ENCODE measurements at places on chromosomes 12 and 14.

GRCh38 chr14:62002642-62003041 is 240.4 kb downstream of the SNAPC1 start:
- DNase-seq, result no peak

GRCh38 chr14:68922886-68923285 is 56.2 kb downstream of the ACTN1 start:
- no peak for DNase-seq

GRCh38 chr14:23829736-23830471 is 123.7 kb upstream of the DHRS4 start:
- DNase-seq, result peak; percentile 60

- DNase-seq, result peak; percentile 10
Observed at GRCh38 chr12:131095826-131096680, 142.3 kb downstream of the ADGRD1 start.

GRCh38 chr12:70556179-70556869 is 80.9 kb downstream of the PTPRB start:
- no peak for DNase-seq

DNA sequence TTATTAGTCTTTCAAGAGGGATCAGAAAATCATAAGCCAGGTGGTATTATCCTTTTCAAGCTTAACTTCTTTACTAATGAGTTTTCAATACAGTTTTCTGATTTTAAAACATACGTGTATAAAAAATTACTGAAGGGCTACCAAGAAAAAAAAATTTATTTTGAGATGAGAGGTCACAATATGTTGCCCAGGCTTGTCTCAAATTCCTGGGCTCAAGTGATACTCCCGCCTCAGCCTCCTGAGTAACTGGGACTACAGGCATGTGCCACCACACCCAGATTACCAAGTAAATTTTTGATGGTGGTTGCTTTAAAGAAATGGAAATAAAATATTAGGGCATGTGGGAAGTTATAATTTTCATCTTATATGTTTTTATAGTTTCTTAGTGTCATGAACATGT is 26.7 kb downstream of the ST8SIA1 start:
- no peak for DNase-seq

- no peak for DNase-seq
Observed at GRCh38 chr12:53952335-53952694, 2.4 kb upstream of the HOXC12 start.

DNA sequence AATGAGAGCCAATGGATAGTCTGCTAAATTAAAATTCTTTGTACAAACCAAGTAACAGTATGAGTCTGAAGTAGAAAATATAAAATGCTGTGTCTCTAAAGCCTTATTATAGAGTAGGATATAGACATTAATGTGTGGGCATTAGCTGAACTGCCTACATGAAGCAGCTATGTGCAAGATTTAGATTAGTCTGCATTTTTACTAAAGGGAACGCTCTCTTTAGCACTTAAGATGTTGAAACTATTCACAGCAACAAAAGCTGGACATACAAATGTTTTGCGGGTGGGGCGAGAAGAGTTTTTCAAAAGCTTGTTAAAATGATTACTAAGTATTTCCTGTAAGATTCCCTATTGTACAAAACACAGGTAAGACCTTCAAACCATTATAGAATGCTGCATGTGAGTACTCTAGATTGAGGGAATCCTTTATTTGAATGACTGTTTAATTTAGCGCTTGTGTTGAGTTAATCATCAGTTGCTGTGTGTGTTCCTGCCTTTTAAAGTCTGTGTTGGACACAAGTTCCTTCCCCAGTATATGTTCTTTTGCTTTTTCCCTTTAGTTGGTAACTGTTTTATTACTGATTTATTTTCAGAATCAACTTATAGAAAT is 87.1 kb downstream of the RAD52 start:
- DNase-seq, result no peak

DNA sequence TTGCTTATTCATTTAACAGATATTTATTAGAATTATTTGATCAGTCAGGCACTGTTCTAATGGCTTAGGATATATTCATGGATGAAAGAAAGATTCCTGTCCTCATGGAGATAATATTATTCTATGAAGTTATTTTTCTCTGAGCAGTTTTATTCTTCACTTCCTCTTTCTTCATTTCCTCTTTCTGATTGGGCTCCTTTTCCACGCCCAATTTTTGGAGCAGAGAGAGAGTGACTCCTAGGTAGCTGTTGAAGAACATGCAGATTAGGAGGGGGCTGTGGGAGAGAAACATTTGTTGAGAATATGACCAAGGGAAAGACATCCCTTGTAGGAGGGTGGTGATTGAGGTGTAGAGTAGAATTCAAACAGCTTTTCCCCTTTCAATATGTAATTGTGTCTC is 6.0 kb upstream of the YARS2 start:
- DNase-seq, result no peak

- no peak for DNase-seq
Observed at GRCh38 chr14:59394268-59394667, 70.9 kb downstream of the GPR135 start.

DNA sequence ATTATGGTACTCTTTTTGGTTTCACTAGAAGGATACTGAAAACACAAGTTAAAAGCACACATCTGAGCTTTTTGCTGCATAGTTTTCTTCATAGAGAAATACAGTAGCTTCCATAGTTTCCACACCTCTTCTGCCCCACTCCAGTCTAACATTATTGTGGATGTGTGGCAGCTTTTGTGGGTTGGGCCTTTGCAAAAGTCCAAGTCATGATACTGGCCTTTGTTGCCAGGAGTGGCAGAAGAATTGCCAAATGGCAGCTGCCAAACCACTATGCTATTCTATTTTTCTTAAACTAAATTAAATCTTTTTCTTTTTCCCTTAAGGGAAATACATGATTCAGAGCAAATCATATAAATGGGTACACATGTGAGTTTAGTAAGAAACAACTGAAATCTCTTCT is 114.8 kb downstream of the PLEKHA5 start:
- DNase-seq, result no peak

DNA sequence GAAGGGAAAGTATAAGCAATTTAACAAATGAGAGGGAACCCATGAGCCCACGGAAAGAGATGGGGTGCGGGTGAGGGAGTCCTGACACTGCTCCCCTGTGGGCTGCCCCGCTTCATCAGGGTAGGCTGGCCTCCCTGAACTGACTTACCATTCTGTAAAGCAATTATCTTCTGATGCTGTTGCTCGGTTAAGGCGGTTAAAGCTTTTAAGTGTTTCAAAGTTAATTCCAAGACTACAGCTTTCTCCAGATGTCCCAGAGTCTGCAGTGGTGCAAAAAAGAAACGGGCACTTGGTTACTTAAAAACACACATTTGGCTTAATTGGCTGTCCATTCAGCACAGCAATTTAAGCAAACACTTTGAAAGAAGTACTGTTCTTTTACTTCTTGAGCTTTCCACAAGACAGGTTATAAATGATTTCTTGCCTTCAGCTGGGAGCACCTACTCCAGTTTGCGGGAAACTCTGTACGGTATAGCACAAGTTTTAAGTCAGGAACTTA is 1.3 kb downstream of the BHLHE41 start:
- no peak for DNase-seq

- DNase-seq, result no peak
Observed at GRCh38 chr12:64618953-64619590, 8.8 kb downstream of the RASSF3 start.

GRCh38 chr12:74732826-74733225 is 195.2 kb downstream of the ATXN7L3B start:
- no peak for DNase-seq

DNA sequence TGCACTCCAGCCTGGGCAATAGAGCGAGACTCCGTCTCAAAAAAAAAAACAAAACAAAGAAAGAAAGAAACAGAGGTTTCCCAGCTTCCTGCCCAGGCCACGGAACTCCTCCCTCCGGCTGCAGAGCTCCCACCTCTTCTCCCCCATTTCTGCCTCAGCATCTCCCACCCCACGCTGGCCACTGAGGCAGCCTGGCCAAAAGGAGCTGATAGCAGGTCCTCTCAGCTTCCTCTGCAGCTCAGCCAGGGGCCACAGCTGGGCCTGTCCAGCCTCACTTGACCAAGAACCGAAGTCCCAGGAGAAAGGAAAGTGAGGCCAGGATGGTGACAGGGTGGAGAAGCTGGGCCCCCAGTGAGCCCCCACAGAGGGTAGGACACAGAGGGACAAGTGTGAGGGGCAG is 33.4 kb upstream of the CD9 start:
- no peak for DNase-seq
